ENCODE measurements at places on chromosomes 4 and X.

DNA sequence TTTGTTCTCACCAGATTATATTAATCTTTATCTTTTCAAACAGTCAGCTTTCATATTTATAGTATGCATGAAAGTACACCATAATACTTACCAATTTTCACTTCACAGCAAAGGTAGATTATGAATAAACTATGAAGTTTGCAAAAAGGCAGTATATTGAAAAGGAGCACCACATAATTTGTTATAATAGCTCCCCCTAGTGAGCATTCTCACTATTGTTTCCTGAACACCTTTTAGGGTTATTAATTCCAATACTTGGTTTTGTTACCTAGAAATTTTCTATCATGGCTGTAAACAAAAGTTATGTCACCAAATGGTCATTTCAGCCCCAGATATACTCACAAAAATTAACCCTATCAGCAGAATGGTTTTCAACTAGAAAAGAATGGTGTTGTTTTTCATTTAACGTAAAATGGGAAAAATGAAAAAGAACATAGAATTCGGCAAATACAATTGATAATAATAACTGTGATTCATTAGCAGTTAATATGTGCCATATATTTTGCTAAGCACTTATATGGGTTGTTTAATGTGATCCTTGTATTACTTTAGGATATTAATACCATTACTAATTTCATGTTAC, 30.2 kb upstream of the NKX6-1 start:
- DNase-seq = no peak

- no peak for DNase-seq
These were observed 84.0 kb upstream of the AFAP1 start for GRCh38 chr4:8023696-8024033.

GRCh38 chr4:124177647-124178425, 534.7 kb downstream of the ANKRD50 start:
- no peak for DNase-seq

DNA sequence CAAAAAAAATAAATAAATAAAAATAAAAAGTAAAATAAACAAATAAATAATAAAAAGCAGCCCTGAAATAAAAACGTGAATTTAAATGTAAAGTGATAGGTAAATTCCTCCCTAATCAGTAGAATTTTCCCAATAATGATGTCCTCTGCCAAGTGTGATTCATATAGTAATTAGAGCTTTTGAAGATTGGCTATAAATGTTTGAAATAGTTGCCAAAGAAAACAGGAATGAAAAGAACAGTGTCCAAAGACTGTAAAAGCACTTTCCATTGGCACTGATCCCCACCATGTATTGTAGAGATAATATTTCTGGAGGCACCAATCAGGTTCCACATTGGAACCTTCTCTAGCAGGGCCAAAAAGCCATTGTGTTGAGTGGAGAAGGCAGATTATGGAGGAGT, 25.9 kb upstream of the SMARCAD1 start:
- DNase-seq = no peak

DNA sequence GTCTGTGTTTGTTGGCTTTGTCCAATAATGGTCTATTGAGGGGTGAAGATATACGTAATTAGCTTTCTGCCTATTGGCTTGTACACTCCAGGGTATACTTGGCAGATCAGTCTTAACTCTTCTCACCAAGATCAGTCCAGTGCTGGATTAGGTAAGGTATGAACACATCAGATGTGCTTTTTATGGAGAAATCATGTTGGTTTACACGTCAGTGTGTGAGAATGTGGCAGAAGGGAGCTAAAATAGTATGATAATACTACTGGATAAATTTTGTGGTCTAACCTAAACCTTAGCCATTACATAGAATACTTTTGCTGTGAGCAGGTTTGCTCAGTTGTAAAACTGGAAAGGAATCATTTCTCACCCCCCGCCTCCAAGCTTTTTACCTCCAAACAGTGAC, 4.2 kb downstream of the PDHA1 start:
- DNase-seq = no peak

- no peak for DNase-seq
These were observed 7.2 kb upstream of the IL13RA1 start for GRCh38 chrX:118720058-118720707.

- DNase-seq = no peak
These were observed 89.8 kb upstream of the PRKG2 start for GRCh38 chr4:81304871-81305270.

DNA sequence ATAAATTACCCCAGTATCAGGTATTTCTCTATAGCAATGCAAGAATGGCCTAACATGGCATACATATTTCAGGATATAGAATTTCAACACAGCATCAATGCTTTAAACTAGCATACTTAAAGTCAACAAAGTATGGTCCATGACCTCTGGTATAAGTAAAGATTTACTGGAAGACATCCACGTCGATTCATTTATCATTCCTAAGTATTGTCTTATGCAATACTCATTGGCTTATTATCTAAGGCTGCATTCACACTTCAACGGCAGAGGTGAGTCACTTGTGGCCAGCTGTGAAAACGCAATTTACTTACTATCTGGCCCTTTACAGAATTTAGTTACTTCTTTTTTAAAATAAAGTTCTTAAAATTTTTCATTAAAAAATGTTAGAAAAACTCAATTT, 42.6 kb downstream of the ADGRA3 start:
- DNase-seq = no peak

- no peak for DNase-seq
These were observed 3.4 kb downstream of the MSX1 start for GRCh38 chr4:4862665-4863482.

DNA sequence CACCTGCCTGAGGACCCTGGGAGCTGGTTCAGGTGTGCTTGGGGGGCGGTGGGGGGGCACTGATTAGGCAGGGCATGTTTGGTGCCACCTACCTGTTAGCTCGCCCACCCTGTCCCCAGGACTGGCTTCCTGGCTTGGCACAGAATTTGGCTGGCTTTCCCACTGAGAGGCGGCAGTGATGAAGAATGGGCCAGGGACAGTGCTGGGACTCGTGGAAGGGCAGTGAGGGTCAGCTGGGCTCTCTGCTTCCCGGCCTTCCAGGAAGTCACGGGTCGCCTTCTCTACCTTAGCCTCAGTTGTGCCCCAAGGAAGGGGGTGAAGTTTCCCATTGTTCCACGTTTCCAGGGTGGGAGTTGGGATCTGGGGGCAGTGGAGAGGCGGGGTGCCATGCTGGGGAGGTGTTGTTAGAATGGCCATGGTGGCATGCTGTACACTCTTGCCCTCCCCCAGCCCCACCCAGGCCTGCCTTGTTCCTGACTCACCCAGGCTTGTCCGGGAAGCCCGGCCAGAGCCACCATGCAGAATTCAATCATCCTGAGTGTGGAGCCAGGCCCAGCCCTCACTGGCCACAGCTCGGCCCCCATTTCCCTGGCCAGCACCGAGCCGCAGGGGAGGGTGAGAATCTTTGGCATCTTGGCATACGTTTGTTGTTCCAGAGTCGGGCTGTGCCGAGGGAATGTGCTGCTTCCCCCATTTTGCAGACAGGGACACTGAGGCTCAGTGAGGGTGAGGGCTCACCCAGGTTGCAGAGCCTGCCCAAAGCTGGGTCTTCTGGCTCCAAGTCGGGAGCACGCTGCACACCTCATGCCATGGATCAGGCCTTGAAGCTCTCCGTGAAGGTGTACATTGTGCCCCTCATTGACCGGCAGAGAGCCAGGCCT, 21.9 kb upstream of the GPR78 start:
- no peak for DNase-seq
